Chondrocyte (in vitro differentiated cells): ENCODE measurements at places on chromosomes 4 and X. TPM values are rescaled to one million over a fixed set of nuclear protein-coding genes. Genes with fewer than 3 reads are reported as not detected.

Gene SRPX
- total RNA-seq = 33.5 to 35.8 TPM (median 34.2 TPM) in 3 replicates

Gene SLC16A2
- 17.7 to 23.1 TPM (median 18.3 TPM) in 3 replicates for total RNA-seq

Gene ADGRG4
- 0.24 to 0.36 TPM (median 0.30 TPM) in 3 replicates for total RNA-seq

Gene OPRPN
- total RNA-seq = not detected in 3 replicates

Gene TCEAL6
- not detected in 3 replicates for total RNA-seq

Gene EGF
- total RNA-seq = 0.87 to 1.4 TPM (median 1.3 TPM) in 3 replicates

Gene SPON2
- 158 to 184 TPM (median 162 TPM) in 3 replicates for total RNA-seq

Gene SPACA5B
- not detected in 3 replicates for total RNA-seq

Gene PHKA1
- total RNA-seq = 5.2 to 8.0 TPM (median 5.3 TPM) in 3 replicates

DNA sequence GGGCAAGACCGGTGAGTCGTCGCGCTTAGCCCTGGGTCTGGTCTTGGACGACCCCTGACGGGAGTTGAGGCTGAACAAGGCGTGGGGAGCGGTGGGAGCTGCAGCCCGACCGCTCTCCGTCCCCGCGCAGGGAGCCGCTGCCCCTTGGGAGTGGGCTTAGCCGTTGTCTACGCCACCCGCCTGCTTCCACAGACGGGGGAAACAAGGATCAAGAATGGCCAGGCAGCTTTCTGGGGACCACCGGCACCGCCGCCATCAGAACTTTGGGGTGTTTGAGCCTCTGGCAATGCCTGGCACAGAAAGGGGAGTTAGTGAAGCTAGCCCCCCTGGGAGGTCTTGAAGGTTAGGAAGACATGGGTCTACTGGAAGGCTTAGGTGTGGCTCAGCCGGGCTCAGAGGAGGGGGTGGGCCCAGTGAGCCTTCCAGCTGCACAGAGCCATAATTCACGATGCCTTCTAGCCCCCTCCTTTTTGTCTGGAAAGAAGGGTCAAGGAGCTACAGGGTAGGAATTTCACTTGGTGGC, 583 bp downstream of the RASL11B start:
- DNase-seq = no peak

- DNase-seq = no peak
Measured at GRCh38 chrX:41291309-41291708, 42.7 kb upstream of the DDX3X start.

DNA sequence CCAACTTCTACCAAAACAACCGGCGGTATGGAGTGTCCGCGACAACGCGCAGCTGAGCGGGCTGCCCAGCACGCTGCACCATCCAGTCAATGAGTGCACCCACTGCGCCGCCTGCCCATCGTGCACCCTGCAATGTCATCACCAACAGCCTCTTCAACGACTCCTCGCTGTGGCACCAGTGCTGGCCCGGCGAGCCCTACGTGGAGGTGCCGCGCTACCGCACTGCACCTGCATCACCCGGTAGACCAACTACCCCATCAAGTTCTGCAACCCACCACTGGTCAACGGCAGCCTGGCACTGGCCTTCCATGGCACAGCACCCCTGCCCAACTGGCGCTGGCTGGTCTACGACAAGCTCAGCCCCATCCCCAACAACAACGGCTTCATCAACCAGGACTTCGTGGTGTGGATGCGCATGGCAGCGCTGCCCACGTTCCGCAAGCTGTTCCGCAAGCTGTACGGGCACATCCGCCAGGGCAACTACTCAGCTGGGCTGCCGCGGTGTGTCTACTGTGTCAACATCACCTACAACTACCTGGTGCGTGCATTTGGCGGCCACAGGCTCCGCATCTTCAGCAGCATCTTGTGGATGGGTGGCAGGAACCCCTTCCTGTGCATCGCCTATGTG, 42.8 kb downstream of the IL13RA1 start:
- peak; percentile 87 for DNase-seq

DNA sequence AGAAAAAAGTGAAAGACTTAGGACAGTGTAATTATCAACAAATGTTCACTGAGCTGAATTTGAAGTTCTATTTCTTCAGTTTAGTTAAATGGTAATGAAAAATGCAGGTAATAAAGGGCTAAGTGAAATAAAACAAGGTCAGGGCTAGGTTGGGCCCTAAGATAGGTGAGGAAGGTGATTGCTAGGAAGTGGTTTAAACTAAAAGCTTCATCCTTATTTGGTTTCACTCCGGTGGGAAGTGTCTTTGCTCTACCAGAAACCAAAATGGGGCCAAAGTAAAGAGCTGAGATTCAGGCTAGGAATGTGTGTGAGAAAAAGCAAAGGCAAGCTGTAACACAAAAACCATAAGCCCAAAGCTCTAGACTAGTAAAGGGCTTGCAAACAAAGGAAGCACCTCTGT, 31.0 kb downstream of the TAB3 start:
- no peak for DNase-seq

DNA sequence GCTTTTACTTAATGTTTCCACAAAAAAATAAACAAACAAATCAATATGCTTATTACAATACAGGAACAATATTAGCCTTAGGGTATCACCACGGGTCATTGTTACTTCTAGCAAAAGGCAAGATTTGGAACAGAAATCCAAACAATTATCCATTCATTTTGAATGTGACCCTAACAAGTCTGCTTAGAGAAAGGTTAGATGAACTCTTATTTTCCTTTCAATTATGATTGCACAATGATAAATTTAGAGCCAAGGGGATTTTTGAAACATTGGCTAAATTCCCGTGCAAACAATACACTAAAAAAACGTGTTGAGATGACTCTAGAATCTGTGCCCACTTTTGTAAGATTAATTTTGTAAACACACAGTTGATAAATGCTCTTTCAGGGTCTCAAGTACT, 474.7 kb downstream of the PCDH7 start:
- no peak for DNase-seq

DNA sequence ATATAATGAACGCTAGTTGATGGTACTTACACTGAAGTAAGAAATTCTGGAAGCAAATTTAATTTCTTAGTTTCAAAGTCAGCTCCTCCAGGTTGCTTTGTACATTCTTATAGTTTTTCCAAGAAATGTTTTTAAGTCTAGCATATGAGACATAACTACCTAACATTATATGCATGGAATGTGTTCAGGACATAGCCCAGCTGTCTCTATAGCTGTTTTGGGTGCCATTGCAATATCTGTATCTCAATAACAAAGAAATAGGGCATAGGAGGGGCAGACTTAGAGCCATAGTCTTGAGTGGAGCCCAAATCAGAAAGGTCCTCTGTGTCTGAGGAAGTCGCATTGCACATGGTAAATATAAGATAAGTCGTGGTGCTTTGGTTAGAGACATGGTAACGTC, 143.4 kb downstream of the CBR4 start:
- no peak for DNase-seq

DNA sequence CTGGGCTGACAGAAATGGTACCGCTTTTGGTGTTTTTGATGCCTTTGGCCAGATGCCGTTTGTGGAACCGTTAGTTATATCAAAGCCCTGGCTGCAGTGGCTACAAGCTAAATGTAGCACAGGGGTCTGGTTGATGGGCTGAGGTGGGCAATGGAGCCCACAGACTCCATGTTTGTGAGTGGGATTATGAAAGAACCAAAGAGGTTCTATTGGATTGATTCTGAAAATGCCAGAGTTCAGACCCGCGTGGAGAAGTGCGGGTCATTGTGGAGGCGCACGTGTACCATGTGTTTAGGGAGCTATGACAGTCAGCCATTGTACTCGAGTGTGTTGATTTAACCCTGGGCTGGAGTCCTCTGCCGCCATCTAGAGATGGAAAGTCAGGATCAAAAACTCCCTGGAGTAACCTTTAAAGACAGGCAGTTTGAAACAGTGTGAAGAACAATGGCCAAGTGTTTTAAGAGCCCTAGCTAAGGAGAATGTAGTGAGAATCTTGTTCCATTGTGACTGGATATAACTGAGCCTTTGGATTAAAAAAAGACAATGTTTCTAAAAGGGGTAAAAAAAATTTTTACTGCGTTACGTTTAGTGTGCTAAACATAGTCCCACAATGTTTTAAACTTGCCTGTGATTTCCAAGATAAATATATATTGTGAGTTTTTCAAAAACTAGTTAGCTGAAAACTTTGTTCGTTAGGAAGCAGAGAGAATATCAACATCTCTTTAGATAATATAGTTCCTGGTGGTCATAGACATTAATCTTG, 12.7 kb downstream of the ART3 start:
- no peak for DNase-seq

- DNase-seq = no peak
Measured at GRCh38 chrX:70336767-70337166, 46.9 kb downstream of the KIF4A start.

GRCh38 chrX:18692541-18692940, 14.9 kb upstream of the PPEF1 start:
- DNase-seq = no peak

GRCh38 chr4:2289955-2290333, 28.0 kb upstream of the MXD4 start:
- no peak for DNase-seq

DNA sequence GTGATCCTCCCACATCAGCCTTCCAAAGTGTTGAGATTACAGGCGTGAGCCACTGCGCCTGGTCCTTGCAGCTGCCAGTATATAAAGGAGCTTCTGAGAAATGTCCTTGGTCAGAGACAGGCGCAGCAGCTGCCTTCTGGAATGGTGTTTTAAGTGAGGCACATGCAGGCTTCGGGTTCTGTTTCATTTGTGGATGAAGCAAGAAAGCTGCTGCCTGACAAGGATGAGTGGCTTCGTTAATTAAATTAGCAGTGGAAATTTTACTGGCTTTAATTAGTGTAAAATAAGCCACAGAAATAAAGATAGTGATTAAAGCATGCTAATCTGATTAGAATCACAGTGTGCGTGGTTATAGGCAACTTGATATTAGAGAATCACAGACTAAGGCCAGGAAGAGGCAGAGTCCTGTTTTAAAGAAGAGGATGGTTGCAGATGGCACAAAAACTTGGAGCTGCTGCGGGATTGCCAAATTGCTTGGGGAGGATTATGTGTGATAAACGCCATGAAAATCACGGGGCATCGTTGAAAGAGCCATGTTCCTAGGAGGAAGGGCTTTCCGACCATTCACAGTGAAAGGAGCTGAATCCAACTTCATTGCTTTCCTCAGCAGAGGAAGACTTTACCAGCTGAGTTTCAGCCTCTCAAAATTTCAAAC, 348.4 kb upstream of the FAT1 start:
- DNase-seq = no peak
